Naive thymus-derived CD8-positive, alpha-beta T cell (primary cell): ENCODE measurements at places on chromosomes 1 and 21. TPM values are rescaled to one million over a fixed set of nuclear protein-coding genes. Genes with fewer than 3 reads are reported as not detected.

Gene HMCN1
- total RNA-seq: 0.26 TPM

Gene AGMAT
- 11.3 TPM for total RNA-seq

Gene ARHGAP29
- total RNA-seq: not detected

Gene OR2L8
- total RNA-seq: not detected

Gene LRP8
- 11.7 TPM for total RNA-seq

Gene TNNI3K
- total RNA-seq: 2.4 TPM

Gene CLCNKA
- total RNA-seq: not detected

Gene ANGPTL3
- not detected for total RNA-seq

Gene GFI1
- total RNA-seq: 18.2 TPM

Gene F13B
- total RNA-seq: not detected

Gene MTARC2
- total RNA-seq: not detected

Gene PSEN2
- 3.7 TPM for total RNA-seq

Gene NMNAT2
- total RNA-seq: not detected

Gene CSMD2
- not detected for total RNA-seq

Gene PGD
- total RNA-seq: 46.6 TPM

Gene CNR2
- 1.1 TPM for total RNA-seq

Gene OR2T1
- not detected for total RNA-seq

Gene PHGDH
- total RNA-seq: 61.2 TPM

Gene RPTN
- not detected for total RNA-seq

Gene BARHL2
- not detected for total RNA-seq

Gene TSPEAR
- total RNA-seq: not detected

Gene C1orf226
- 0.22 TPM for total RNA-seq

Gene TSPAN2
- 0.77 TPM for total RNA-seq

Gene DRAXIN
- total RNA-seq: 0.22 TPM

Gene C2CD4D
- not detected for total RNA-seq

Gene ZNF672
- 35.8 TPM for total RNA-seq

Gene AADACL3
- total RNA-seq: not detected

Gene TAGLN2
- 136 TPM for total RNA-seq

Gene HES3
- total RNA-seq: not detected

Gene HSD3B2
- total RNA-seq: not detected

Gene SASS6
- total RNA-seq: 6.7 TPM

Gene VWA5B1
- total RNA-seq: not detected

Gene RGSL1
- total RNA-seq: not detected

Gene TRIM58
- total RNA-seq: 0.36 TPM

Gene ELF3
- total RNA-seq: 2.0 TPM

Gene ACTA1
- 0.34 TPM for total RNA-seq

Gene TTC39A
- not detected for total RNA-seq

Gene SEMA6C
- 10.6 TPM for total RNA-seq

Gene SPATA21
- total RNA-seq: not detected

Gene KIF26B
- total RNA-seq: 0.16 TPM

Gene NBPF6
- total RNA-seq: 0.16 TPM

Gene DEPDC1
- total RNA-seq: not detected

Gene LENEP
- 0.91 TPM for total RNA-seq

Gene SPRR3
- total RNA-seq: not detected

Gene TOR1AIP2
- total RNA-seq: 52.0 TPM

Gene HPDL
- 1.5 TPM for total RNA-seq

Gene RAB3B
- 0.05 TPM for total RNA-seq
